ENCODE measurements at places on chromosomes 12 and 14. TPM values are rescaled to one million over a fixed set of nuclear protein-coding genes. Genes with fewer than 3 reads are reported as not detected.

PPM1H gene
- total RNA-seq, result 12.3 TPM

AQP2 gene
- not detected for total RNA-seq

MANSC4 gene
- total RNA-seq, result not detected

APOLD1 gene
- total RNA-seq, result 41.1 TPM

CCDC177 gene
- not detected for total RNA-seq

INSM2 gene
- total RNA-seq, result not detected

CLECL1 gene
- 1.1 TPM for total RNA-seq

CCDC175 gene
- not detected for total RNA-seq

EMP1 gene
- total RNA-seq, result 413 TPM

ANP32D gene
- 1.1 TPM for total RNA-seq

TSHR gene
- 3.7 TPM for total RNA-seq

RDH5 gene
- 23.3 TPM for total RNA-seq

TGM1 gene
- 13.2 TPM for total RNA-seq

ACRBP gene
- 1.9 TPM for total RNA-seq

NAP1L1 gene
- total RNA-seq, result 425 TPM

KRT84 gene
- total RNA-seq, result not detected

TMEM179 gene
- total RNA-seq, result 4.5 TPM

PAPLN gene
- 115 TPM for total RNA-seq

PLXNC1 gene
- total RNA-seq, result 22.8 TPM

HIF1A gene
- 123 TPM for total RNA-seq

CGRRF1 gene
- 31.9 TPM for total RNA-seq

BICDL1 gene
- total RNA-seq, result 1.5 TPM

IL22 gene
- total RNA-seq, result not detected

HVCN1 gene
- total RNA-seq, result 7.5 TPM

KERA gene
- 0.18 TPM for total RNA-seq

RNASE3 gene
- total RNA-seq, result 0.71 TPM

FGF6 gene
- not detected for total RNA-seq

CCDC88C gene
- 16.2 TPM for total RNA-seq

BDKRB2 gene
- 50.4 TPM for total RNA-seq

MYL2 gene
- not detected for total RNA-seq

FOXM1 gene
- total RNA-seq, result 0.18 TPM

PIWIL1 gene
- total RNA-seq, result not detected

CD163L1 gene
- total RNA-seq, result 12.0 TPM

KRT79 gene
- total RNA-seq, result not detected

ANKRD33 gene
- 0.76 TPM for total RNA-seq

BLTP3B gene
- 40.4 TPM for total RNA-seq

SOAT2 gene
- total RNA-seq, result 1.2 TPM

E2F7 gene
- total RNA-seq, result 0.27 TPM

NXPH4 gene
- total RNA-seq, result 0.27 TPM

Measured in sciatic nerve (tissue), 2 donors.